CD8-positive, alpha-beta memory T cell (primary cell): ENCODE measurements at places on chromosomes 13 and 19. TPM values are rescaled to one million over a fixed set of nuclear protein-coding genes. Genes with fewer than 3 reads are reported as not detected.
A peak's percentile ranks its signal among the peaks of the same experiment; 100 is the strongest.

DNA sequence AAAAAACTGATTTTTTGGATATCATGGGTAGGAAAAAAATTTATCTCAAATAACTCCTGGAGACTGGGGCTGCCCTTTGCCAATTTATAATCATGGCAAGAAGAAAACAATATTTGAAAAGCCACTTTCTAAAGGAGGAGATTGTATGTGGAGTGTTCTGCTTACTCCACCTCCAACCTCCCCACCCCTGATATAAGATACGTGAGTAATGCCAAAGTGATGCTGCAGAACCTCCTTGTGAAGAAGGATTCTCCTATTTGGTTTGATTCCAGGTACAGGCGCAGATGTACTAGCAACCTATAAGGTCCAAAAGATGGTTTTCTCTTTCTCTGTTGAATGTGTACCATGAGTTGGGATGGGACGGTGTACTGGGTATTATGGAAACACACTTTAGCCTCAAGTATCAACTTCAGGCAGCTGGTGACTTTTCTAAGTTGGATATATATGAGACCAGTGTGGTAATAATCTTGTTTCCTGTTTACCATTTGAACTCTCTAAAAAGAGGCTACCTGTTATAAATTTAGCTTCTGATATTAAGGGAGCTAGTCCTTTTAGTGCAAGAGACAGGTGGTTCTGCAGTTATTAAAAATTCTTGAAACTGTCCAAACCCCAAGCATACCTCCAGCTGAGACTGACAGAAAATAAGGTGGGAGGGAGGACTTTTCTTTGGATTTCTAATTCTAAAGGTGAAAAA, 724.0 kb upstream of the MIR17HG start:
- H3K4me1 ChIP-seq = no peaks in the 10 kb centered on the region
- H3K27ac ChIP-seq = no peak overlapping the region
- H3K27me3 ChIP-seq = no peaks in the 10 kb centered on the region
- no peak for DNase-seq
- no peak overlapping the region for H3K4me3 ChIP-seq

DNA sequence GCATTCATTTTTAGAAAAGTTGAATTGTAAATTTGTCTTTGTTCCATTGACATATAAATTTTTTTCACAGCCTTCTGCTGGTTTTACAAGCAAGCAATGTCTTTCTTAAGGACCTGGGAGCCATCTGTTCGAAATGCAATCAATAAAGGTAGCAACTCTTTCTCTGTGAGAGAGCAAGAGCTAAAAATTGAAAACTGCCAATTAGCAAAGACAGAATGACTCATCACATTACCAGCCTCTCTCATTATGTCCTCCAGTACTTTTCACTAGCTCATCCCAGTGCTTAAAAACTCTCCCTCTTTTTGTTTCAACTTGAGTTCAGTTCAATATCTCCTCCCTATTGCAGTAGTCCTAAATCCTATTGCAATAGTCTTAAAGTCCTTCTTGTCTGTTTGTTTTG, 760.7 kb upstream of the SLITRK6 start:
- no peaks in the 10 kb centered on the region for H3K36me3 ChIP-seq
- H3K27ac ChIP-seq = no peak overlapping the region
- no peaks in the 10 kb centered on the region for H3K4me1 ChIP-seq
- no peak for DNase-seq

HCN2 gene
- 0.48 TPM for total RNA-seq

GRCh38 chr13:108086678-108087077, 128.7 kb downstream of the LIG4 start:
- no peaks in the 10 kb centered on the region for H3K27me3 ChIP-seq
- DNase-seq = no peak
- no peaks in the 10 kb centered on the region for H3K4me1 ChIP-seq
- H3K36me3 ChIP-seq = no peaks in the 10 kb centered on the region
- H3K27ac ChIP-seq = no peak overlapping the region

DNA sequence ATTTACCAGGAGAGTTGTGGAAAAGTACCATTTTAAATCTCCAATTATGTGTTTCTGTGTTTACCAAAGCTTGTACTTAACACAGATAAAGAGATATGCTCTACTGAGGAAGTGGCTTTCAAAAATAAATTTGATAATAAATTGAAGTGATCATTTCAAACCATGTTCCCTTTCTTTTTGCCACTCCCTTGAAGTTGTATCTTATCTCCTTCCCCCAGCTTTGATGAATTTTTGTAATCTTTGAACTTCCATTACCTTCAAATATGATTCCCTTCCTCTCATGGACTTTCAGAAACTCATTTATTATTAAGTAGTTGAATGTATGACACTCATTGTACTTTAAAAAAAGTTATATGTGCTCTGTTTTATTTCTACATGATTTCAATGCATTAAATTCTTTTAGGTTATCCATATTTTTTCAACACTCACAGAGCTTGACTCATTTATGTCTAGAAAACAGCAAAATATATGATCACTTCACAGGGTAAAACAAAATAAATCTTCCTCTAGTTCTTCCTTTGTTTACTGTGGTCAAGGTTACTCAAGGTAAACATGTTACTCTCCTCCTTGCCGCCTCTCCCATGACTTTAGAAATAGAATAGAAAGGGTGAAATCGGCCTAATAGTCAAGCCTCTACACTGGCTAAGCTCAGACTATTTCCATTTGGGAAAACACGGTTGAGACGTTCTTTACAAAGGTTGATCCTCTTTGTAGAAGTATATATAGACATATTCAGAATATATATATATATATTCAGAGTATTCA, 251.2 kb upstream of the SPRY2 start:
- H3K27ac ChIP-seq = no peak overlapping the region
- H3K27me3 ChIP-seq = no peaks in the 10 kb centered on the region
- H3K36me3 ChIP-seq = no peaks in the 10 kb centered on the region
- H3K4me1 ChIP-seq = no peaks in the 10 kb centered on the region

CILP2 gene
- total RNA-seq = 0.07 TPM

DNA sequence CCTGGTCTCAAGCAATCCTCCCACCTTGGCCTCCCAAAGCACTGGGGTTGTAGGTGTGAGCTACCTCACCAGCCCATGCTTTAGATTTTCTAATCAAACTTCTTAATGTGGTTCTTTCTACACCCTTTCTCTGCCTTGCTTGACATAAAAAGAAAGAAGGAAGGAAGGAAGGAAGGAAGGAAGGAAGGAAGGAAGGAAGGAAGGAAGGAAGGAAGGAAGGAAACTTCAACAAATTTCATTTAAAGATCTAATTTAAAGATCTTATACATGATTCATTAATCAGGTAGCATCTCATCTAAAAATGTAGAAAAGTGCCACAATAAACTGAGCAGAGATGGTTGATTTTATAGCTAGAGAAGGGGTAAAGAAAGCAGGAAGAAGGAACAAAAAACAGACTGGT, 215.0 kb downstream of the DIAPH3 start:
- no peak for DNase-seq
- H3K4me3 ChIP-seq = no peak overlapping the region
- H3K27ac ChIP-seq = no peak overlapping the region
- H3K36me3 ChIP-seq = no peaks in the 10 kb centered on the region

JAK3 gene
- 125 TPM for total RNA-seq

DNA sequence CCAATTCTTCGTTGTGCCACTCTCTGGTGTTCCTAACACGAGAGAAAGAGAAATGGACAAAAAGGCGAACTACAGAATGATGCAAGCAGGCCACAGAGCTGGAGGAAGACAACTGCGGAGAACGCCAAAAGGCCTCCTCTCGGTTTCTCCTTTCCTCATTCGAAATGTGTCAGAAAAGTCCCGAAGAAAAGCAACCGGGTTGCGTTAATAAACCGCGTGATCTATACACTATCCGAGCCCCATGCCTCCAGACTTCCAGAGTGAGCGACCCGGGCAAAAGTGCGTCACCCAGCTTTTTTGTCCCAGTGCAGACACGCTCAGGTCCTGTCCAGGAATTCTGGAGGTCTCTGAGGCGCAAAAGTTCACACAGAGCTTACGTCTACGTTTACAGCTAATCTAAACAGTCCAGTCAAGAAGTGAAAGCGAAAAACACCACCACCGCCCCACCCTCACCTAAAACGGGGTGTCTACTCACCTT, 413 bp downstream of the N4BP2L2 start:
- no peak for DNase-seq
- peaks cover 5% of the 10 kb centered on the region for H3K36me3 ChIP-seq
- no peaks in the 10 kb centered on the region for H3K27me3 ChIP-seq

- H3K27ac ChIP-seq = no peak overlapping the region
- H3K4me1 ChIP-seq = peaks cover 50% of the 10 kb centered on the region
- no peak overlapping the region for H3K4me3 ChIP-seq
- H3K27me3 ChIP-seq = no peaks in the 10 kb centered on the region
Observed at GRCh38 chr13:51425410-51426042, 27.3 kb downstream of the INTS6 start.

CLEC17A gene
- 0.72 TPM for total RNA-seq

- H3K27ac ChIP-seq = no peak overlapping the region
- no peak overlapping the region for H3K4me3 ChIP-seq
- no peak for DNase-seq
- no peaks in the 10 kb centered on the region for H3K36me3 ChIP-seq
Observed at GRCh38 chr19:11168568-11168967, 13.0 kb upstream of the SPC24 start.

PCDH8 gene
- not detected for total RNA-seq

CDX2 gene
- total RNA-seq = not detected

- H3K4me3 ChIP-seq = no peak overlapping the region
- no peak for DNase-seq
- no peaks in the 10 kb centered on the region for H3K27me3 ChIP-seq
Observed at GRCh38 chr13:65600702-65601101, 1629.4 kb downstream of the PCDH9 start.

DNA sequence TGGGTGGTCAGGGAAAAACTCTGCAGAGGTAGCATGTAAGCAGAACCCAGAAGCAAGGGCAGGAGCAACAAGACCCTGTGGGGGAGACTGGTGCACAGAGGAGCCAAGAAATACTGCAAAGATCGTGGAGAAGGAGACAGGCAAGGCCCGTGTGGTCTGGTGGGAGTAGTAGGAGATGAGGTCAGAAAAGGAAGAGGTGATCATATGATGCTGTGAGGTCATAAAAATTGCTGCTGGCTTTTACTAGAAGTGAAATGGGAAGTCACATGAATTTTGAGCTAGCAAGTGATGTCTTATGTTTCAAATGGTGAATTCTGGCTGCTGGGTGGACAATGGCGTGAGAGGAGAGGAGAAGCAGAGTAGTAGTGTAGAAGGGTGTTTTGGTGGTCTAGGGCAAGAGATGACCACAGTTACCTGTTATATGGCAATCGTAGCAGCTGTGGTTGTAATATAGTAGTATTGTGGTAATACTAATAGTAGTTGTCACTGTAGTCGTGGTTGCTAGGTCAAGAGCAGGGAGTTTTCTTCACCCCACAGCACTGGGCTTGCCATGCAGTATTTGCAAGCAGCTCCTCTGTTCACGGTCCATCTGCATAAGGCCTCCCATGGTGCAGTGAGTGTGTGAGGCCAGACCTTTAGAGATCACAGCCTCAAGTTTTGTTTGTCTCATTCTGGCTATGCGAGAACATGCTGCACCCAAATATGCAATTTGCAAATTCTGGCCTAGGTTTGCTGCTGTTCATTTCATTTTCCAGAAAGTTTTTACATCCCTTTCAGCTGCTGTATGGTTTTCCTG, 205.0 kb downstream of the TSHZ3 start:
- no peak overlapping the region for H3K4me3 ChIP-seq
- H3K36me3 ChIP-seq = no peaks in the 10 kb centered on the region

DNA sequence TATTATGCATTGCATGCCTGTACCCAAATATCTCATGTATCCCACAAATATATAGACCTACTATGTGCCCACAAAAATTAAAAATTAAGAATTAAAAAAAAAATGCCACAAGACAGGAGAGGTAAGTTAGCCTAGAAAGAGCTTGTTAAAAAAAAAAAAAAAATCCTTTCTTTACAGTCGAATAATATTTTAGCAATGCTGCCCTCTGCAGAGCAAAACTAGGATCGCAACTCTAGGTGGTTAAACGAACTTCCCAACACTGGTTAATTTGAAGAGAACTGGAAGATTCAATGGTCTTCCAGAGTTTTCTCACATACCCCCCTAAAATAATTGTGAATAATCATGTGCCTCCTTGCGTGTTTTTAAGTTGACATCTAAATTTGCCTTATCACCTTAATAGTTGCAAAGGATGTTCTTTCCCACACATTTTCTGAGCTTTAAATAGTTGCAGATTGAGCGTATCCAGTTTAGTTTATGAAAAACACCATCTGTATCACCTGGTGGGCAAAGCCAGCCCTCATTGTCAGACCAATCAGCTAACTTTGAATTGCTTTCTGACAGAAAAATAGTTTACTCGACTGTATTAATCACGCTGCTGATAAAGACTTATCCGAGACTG, 47.4 kb upstream of the RCBTB2 start:
- DNase-seq = peak; percentile 62
- no peaks in the 10 kb centered on the region for H3K36me3 ChIP-seq
- peaks cover 9% of the 10 kb centered on the region for H3K4me1 ChIP-seq
- no peak overlapping the region for H3K27ac ChIP-seq

- H3K4me1 ChIP-seq = no peaks in the 10 kb centered on the region
- no peaks in the 10 kb centered on the region for H3K27me3 ChIP-seq
- H3K4me3 ChIP-seq = no peak overlapping the region
- DNase-seq = no peak
- H3K36me3 ChIP-seq = no peaks in the 10 kb centered on the region
Observed at GRCh38 chr19:54062643-54063042, 1.1 kb downstream of the VSTM1 start.

SPACA7 gene
- total RNA-seq = not detected

DNA sequence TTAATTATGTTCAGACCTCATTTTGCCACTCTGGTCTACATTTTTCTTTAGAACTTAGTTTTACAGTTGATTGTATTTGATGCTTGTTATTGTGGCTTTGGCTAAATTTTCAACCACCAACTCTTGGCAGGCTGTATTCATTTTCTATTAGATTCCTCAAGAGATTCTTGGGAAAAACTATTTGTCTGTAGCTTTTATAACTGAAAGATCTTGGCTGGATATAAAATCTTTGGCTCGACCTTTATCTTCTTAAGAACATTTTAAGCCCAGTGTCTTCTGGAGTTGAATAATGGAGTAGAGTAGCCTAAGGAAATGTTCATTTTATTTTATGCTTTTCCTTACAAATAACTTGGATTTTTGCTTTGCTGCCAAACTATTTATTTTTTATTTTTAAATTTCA, 848.5 kb downstream of the PCDH17 start:
- H3K36me3 ChIP-seq = no peaks in the 10 kb centered on the region
- H3K4me3 ChIP-seq = no peak overlapping the region
- no peak overlapping the region for H3K27ac ChIP-seq
- no peaks in the 10 kb centered on the region for H3K4me1 ChIP-seq
- no peak for DNase-seq

SIGLEC8 gene
- not detected for total RNA-seq

C1QTNF9B gene
- total RNA-seq = not detected

- H3K27ac ChIP-seq = no peak overlapping the region
- no peak overlapping the region for H3K4me3 ChIP-seq
- DNase-seq = peak; percentile 52
- no peaks in the 10 kb centered on the region for H3K4me1 ChIP-seq
- no peaks in the 10 kb centered on the region for H3K27me3 ChIP-seq
Observed at GRCh38 chr19:39212375-39212742, 8.3 kb upstream of the SYCN start.

- H3K27ac ChIP-seq = no peak overlapping the region
- H3K4me1 ChIP-seq = no peaks in the 10 kb centered on the region
- no peaks in the 10 kb centered on the region for H3K27me3 ChIP-seq
- H3K4me3 ChIP-seq = no peak overlapping the region
- no peaks in the 10 kb centered on the region for H3K36me3 ChIP-seq
Observed at GRCh38 chr19:19077103-19077502, 13.3 kb downstream of the SLC25A42 start.

GRCh38 chr19:33621811-33622504, at the start of gene CHST8:
TSS of gene CHST8 (plus strand) at chr19:33621953. CDS start at chr19:33689262, 67,309 bp downstream.
- no peak for DNase-seq
- peaks cover 7% of the 10 kb centered on the region for H3K27me3 ChIP-seq
- no peak within 1 kb of the TSS for H3K27ac ChIP-seq
- no peaks in the 10 kb centered on the region for H3K36me3 ChIP-seq
- no peak within 1 kb of the TSS for H3K4me3 ChIP-seq
